Myometrial cell (primary cell): ENCODE measurements at places on chromosomes 3 and 15. TPM values are rescaled to one million over a fixed set of nuclear protein-coding genes. Genes with fewer than 3 reads are reported as not detected.

FOXL2NB gene
- 28.9 and 33.4 TPM in 2 replicates for total RNA-seq

ZNF774 gene
- total RNA-seq = 0.18 and 0.29 TPM in 2 replicates

TLR9 gene
- not detected in 2 replicates for total RNA-seq

DNAH12 gene
- total RNA-seq = not detected in 2 replicates

CLCN2 gene
- total RNA-seq = 4.6 and 6.3 TPM in 2 replicates
